Fibroblast of skin of back (primary cell): ENCODE measurements at places on chromosomes 13 and 19.
A peak's percentile ranks its signal among the peaks of the same experiment; 100 is the strongest.

- DNase-seq = no peak
Measured at GRCh38 chr19:16516923-16517610, 20.9 kb downstream of the C19orf44 start.

GRCh38 chr13:76885203-76886004, 801 bp downstream of the KCTD12 start:
- peak; percentile 66 for DNase-seq

DNA sequence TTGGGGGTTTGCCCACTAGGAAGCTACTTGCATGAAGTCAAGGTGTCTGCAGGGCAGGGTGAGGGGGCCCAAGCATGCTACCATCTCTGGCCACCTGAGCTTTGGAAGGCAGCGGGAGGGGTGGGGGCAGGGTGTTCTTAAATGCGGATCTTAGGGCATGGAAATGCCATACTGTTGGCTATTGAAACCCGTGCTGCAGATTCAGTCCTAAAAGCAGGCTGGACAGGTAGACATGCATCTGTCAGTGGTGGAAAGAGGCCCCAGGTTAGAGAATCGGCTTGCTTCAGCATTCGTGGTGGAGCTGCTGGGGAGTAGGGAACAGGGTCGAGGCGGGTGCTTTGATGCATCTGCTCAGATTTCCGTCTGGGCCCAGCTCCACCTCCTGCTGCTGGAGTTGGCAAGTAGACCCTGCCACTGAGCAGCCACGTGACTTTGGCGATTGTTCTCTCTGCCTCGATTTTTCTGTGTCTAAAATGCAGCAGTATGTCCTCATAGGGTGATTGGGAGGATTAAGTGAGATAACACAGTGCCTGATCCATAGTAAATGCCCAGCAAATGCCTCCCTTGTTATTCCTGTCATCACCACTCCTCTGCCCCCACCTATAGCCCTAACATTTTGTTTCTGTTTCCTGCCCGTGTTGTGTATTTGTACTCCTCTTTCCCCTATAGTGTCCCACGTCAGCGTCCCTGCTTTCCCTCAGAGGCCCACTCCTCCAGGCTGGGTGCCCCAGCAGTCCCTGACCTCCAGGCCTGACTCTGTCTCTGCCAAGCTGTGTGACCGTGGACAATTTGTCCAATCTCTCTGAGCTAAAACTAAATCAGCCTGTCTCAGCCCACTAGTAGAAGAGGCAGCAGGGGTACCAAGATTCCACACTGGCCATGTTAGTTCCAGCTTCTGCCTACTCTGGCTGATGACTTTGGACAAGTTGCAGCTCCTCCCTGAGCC, 5.8 kb downstream of the PPP1R37 start:
- DNase-seq = no peak

DNA sequence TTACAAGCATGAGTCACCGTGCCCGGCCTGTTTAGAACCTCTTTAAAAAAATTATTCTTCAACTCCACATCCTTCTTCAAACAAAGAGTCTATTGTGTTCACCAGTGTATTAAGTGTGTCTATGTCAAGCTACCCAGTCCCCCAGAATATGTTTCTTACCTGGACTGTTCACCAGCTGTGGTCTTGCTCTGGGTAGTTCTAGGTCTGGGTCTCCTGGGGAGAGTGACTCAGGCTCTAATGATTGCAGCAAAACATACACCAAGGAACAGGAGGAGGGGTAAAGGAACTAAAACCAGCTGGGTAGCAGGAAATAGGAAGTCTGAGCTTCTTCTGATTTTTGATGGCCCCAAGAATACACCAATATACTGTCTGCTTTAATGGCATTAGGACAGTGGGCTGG, at the start of gene FPR1:
TSS of gene FPR1 (minus strand) at position 224 of the 400 bp plus-strand sequence. CDS start 4,884 bp downstream, outside the sequence.
- peak; percentile 8 for DNase-seq

DNA sequence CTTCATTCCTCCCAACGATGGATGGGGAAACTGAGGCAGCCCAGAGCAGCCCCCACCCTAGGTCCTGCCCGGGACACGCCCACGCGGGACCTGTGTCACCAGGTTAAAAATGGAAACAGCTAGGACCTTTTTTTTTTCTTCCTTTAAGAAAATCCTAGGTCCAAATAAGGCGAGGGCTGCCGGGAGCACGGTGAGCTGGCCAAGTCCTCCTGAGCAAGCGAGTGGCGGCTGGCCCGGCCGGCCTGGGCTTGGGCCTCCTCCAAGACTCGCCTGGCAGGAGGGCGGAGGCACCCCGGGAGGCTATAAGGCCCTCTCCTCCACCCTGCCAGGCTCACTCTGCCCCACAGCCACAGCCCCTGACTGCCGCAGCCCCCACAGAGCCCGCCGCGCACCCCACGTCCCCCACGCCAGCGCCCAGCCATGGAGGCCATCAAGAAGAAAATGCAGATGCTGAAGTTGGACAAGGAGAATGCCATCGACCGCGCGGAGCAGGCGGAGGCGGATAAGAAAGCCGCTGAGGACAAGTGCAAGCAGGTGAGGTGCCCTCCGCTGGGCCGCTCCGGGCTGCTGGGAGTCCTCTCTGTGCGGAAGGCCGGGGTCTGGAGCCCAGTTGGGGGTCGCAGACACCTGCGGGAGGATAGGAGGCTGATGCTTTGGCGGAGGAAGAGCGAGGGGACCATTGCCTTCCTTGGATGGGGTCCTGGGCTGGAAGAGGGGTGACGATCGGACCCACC, 8.9 kb upstream of the TPM4 start:
- peak; percentile 93 for DNase-seq

DNA sequence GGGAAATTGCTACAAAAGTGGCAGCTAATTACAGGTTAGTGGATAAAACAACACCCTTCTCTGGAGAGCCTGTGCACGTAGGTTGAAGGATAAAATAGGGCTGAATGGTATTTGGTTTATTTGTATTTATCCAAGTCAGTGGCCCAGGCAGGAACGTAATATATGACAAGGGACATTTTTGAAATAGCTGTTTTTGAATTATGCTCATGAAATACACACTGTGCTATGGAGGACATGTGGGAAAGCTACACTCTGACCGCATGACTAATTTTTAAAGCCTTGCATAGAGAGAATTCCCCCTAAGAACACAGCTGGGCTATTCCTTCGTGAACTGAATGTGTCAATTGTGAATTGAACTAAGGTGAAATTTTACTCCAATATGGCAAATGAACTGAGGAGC, 292.1 kb upstream of the MAB21L1 start:
- DNase-seq = peak; percentile 85

GRCh38 chr19:17469092-17469480, 1.2 kb upstream of the SLC27A1 start:
- DNase-seq = no peak

DNA sequence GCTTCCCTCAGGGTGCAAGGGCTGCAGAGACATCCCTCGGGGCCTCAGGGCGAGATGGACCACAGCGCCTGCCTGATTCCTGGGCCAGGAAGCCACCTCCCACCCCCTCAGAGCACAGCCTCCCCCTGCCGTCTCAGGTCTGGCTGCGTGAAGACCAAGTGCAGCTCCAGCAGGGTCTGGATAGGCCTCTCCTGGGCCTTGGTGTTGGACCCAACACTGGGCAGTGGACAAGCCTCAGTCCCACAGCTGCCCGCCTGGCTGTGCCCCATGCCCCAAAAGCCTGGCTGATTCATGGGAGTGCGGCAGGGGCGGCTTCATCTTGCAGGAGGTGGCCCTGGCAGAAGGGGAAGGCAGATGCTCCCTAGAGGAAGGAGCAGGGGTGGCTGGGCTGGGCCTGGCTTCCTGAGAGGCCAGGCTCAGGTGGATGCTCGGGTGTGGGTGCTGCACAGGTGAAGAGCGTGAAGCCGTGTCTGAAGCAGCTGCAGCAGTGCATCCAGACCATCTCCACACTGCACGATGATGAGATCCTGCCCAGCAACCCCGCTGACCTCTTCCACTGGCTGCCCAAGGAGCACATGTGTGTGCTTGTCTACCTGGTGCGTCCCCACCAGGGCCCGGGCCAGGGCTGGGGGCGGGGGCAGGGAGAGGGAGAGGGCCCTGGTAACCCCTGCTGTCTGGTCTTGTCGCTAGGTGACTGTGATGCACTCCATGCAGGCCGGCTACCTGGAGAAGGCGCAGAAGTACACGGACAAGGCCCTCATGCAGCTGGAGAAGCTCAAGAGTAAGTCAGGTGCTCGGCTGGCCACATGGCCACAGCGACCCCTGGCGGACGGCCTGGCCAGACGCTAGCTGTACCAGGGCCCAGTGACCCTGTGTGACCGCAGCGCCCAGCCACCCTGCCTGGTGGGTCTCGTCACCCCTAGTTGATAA, 21.7 kb downstream of the MAU2 start:
- peak; percentile 39 for DNase-seq

DNA sequence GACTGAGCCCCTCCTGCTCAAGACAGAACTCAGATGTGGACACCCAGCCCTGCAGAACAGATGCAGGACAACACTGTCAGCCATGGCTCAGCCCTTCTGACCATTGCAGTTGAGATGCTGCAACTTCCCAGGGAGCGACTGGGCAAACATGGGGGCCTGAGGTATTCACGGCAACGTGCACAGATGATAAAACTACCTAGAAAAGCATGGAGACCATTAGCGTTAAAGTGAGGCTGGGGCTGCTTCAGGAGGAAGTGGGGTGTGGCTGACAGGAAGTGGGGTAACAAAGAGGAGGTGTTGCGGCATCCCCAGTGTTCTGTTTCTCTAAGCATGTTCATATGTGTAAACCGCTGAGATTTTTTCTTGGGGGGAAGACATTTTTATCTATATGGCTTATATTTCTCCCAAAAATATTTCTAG, 1.3 kb upstream of the SIGLEC9 start:
- DNase-seq = no peak

GRCh38 chr19:5352229-5352763, 11.7 kb upstream of the PTPRS start:
- no peak for DNase-seq

DNA sequence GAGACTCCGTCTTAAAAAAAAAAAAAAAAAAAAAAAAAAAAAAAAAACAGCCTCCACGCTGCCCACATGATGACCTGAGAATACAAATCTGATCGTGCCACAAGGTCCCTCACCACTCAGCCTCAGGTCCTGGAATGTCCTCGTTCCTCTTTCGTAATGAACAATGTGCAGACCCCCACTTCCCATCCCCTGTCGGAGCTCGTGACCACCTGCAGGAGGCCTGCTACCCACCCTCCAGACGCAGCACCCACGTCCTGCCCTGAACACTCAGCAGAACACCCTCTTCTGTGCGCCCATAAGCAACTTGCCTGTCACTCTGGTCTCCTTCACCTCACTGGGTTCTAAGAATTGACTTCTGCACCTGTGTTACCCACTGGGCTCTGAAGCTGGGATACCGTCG, 166.4 kb downstream of the KATNAL1 start:
- DNase-seq = no peak

DNA sequence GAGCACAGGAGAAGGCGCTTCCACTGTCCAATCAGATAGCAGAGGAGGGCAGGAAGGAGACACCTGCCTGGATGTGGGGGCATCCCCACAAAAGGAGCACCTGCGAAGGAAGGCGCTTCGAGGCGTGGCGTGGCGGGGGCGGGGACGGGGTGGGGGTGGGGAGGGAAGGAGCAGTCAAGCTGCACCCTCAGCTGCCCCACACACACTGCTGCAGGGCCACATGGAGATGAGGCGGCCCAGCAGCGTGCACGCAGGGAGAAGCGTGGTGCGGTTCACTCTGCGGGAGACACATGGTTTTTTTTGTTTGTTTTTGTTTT, 21.4 kb downstream of the ANKRD27 start:
- DNase-seq = no peak

DNA sequence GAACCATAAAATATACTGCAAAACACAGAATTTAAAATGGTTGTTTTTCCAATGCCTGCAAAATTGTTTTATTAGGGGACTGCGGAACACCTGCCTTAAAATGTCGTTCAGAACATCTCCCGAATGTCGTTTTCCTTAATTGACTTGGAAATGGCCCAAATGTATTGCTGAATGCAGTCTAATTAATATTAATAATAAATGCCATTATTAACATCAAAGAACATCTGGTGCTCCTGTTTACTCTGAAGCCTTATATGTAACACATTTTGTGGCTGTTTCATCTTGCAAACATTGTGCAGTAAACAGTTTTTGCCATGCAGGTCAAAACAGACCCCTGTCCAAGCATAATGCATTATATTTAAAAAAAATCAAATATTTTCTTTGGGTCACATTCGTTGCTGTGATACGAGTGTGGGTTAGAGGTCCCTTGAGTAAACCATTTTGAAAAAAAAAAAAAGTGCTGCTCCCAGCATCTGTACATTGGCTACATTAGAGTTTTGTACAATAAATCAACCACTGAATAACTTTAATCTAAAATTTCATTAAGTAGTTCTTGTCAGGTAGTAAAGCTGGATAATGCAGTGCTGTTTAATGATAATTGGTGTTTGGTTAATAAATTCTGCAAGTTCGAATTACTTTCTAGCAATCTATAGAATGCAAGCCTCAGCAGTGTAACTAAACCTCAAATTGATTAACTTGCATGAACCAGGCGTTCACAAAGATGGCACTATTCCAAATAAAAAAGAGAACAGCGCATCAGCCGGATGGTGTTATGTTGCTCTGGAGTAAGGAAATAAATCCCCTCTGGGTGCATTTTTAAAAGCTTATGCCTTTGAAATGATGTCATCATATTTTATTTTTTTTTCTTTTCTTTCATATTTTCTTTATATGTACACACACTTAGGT, 140.2 kb downstream of the ZNF536 start:
- peak; percentile 83 for DNase-seq

- DNase-seq = peak; percentile 26
Measured at GRCh38 chr19:52343548-52343947, 7.5 kb downstream of the ZNF610 start.

DNA sequence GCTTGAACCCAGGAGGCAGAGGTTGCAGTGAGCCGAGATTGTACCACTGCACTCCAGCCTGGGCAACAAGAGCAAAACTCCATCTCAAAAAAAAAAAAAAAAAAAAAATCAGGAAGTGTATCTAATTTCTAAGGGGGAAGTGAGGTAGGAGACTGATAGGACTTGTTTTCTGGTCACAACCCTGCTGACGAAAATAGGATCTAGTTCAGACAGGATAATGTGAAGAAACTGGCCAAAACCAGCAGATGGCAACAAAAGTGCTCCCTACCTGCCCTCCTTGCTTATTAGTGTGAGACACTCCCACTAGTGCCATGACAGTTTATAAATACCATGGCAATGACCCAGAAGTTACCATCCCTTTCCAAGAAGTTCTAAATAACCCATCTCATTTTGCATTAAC, 36.0 kb upstream of the KPNA3 start:
- no peak for DNase-seq
